ENCODE measurements at places on chromosomes 3 and 15.

- no peak for DNase-seq
Observed at GRCh38 chr3:124695369-124695768, 34.9 kb upstream of the UMPS start.

- no peak for DNase-seq
Observed at GRCh38 chr3:69612791-69613190, 126.5 kb upstream of the MITF start.

DNA sequence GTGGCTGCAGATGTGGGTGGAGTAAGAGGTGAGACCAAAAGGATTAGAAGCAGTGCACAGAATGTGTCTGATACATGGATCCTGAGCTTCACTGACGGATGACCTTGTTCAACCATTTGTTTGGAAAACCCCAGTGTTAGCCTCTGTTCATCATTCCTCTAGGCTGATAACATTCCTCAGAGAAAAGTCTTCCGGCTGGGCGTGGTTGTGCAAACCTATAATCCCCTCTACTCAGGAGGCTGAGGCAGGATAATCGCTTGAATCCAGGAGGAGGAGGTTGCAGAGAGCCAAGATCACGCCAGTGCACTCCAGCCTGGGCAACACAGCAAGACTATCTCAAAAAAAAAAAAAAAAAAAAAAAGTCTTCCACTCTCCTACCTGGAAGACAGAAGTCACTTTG is 23.1 kb upstream of the CHD2 start:
- DNase-seq: no peak

DNA sequence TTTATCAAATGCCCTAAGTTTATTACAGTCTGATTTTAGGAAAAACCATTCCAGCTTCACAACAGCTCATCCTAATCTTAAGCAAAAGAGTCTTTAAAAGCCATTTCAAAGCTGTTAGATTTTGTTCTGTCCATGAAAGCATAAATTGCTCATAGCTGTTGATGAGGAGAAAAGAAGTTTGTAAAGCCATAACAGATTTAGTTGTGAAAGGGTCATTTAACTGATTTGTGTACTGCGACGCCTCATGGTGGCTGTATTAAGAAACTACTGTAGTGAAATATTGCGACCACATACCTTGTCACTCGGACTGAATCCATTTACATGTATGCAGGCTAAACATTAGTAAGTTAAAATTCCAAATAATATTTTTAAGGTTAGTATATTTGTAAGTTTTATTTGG is 20.9 kb downstream of the BBX start:
- no peak for DNase-seq

- no peak for DNase-seq
Observed at GRCh38 chr3:52723935-52724334, 18.0 kb downstream of the SPCS1 start.
